ENCODE measurements at places on chromosomes 16 and 17. TPM values are rescaled to one million over a fixed set of nuclear protein-coding genes. Genes with fewer than 3 reads are reported as not detected.

DNA sequence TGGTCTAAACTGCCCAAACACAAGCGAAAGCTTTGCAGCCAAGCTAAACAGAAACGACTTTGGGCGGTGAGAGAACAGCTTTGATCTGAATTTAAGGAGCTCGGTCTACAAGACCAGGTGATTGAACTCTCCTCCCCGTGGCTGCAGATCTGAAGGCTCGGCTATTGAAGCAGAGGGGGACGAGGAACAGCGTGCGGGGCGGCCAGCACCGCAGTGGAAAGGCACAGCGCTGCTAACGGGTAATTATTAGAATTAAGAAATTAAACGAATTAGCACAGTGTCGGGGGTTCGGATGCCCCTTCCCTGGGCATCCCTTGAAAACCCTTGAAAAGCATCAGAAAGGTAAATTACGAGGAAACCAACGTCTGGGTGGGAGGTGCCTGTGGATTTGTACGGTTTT, 431 bp downstream of the TEKT3 start:
- H3K4me3 ChIP-seq, result peak overlapping the region; percentile 78
- no peak overlapping the region for H3K27ac ChIP-seq

- DNase-seq, result no peak
- no peaks in the 10 kb centered on the region for H3K36me3 ChIP-seq
- H3K4me1 ChIP-seq, result no peaks in the 10 kb centered on the region
- H3K27me3 ChIP-seq, result no peaks in the 10 kb centered on the region
Observed at GRCh38 chr16:65751622-65752521, 614.6 kb upstream of the CDH5 start.

- H3K27ac ChIP-seq, result no peak overlapping the region
Observed at GRCh38 chr17:36926226-36926625, 11.0 kb upstream of the LHX1 start.

DNA sequence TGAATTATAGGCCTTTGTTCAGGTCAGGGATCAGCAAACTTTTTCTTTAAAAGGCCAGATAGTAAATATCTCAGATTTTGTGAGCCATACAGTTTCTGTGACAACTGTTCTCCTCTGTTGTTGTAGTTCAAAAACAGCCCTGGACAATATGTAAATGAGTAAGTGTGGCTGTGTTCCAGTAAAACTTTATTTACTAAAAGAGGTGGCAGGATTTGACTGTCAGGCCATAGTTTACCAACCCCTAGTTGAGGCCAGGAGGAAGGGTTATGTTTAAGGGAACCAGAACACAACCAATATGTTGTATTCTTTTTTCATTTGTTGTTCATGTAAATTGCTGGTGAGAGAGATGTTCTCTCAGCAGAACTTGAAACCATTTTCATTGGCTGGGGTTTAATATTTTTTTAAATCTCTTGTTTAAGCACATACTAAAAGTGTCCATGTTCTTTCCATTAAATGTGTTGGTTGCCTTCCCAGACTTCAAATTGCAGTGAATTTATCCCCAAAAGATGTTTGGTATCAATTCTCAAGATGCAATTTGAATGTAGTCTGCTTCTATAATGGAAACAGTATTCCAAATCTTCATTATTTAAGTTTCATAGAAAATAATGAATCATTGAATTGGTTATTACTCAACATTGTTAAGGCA, 260.3 kb downstream of the FTO start:
- H3K27me3 ChIP-seq, result no peaks in the 10 kb centered on the region
- H3K4me3 ChIP-seq, result no peak overlapping the region
- no peak overlapping the region for H3K27ac ChIP-seq
- peaks cover 12% of the 10 kb centered on the region for H3K4me1 ChIP-seq

GRCh38 chr16:11836650-11837244, 14.6 kb downstream of the RSL1D1 start:
- no peak overlapping the region for H3K27ac ChIP-seq
- H3K27me3 ChIP-seq, result no peaks in the 10 kb centered on the region
- H3K4me1 ChIP-seq, result no peaks in the 10 kb centered on the region
- H3K36me3 ChIP-seq, result peaks cover 25% of the 10 kb centered on the region

- no peak for DNase-seq
- H3K36me3 ChIP-seq, result no peaks in the 10 kb centered on the region
- H3K27me3 ChIP-seq, result peaks cover 34% of the 10 kb centered on the region
- no peak overlapping the region for H3K4me3 ChIP-seq
Observed at GRCh38 chr17:28225271-28225670, 93.7 kb upstream of the TMEM97 start.

- H3K4me3 ChIP-seq, result no peak overlapping the region
- no peaks in the 10 kb centered on the region for H3K36me3 ChIP-seq
- H3K27ac ChIP-seq, result no peak overlapping the region
- peaks cover 19% of the 10 kb centered on the region for H3K27me3 ChIP-seq
- DNase-seq, result no peak
Observed at GRCh38 chr17:13647543-13648021, 45.9 kb upstream of the HS3ST3A1 start.

GRCh38 chr16:88540346-88540977, 29.7 kb upstream of the ZC3H18 start:
- no peak for DNase-seq
- peaks cover 11% of the 10 kb centered on the region for H3K36me3 ChIP-seq
- no peaks in the 10 kb centered on the region for H3K27me3 ChIP-seq
- H3K4me3 ChIP-seq, result no peak overlapping the region
- no peak overlapping the region for H3K27ac ChIP-seq

GRCh38 chr16:81650982-81651562, 128.0 kb upstream of the PLCG2 start:
- H3K4me3 ChIP-seq, result no peak overlapping the region
- no peak for DNase-seq
- H3K4me1 ChIP-seq, result peaks cover 5% of the 10 kb centered on the region
- H3K27me3 ChIP-seq, result no peaks in the 10 kb centered on the region

GRCh38 chr17:40859536-40859935, 7.5 kb downstream of the KRT12 start:
- no peak overlapping the region for H3K27ac ChIP-seq
- H3K4me1 ChIP-seq, result no peaks in the 10 kb centered on the region
- H3K4me3 ChIP-seq, result no peak overlapping the region
- no peak for DNase-seq
- no peaks in the 10 kb centered on the region for H3K27me3 ChIP-seq

DNA sequence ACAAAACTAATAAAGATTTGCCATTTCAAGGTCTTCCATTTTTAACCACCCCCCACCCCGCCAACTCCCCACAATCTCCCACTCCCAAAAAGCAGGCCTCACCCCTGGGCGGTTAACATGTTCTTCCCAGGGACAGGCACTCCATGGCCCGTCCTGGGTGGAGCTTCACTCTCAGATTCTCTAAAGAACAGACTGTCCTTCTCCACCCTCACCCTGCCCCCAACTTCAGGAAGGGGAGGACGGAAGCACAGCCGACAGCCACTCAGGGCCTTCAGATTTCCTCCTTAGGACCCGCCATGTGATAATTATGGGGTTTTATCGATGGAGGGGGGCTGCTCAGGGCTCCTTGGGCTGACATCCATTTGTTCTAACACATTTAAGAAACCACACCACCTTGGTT, 61.9 kb downstream of the ZFHX3 start:
- H3K27me3 ChIP-seq, result no peaks in the 10 kb centered on the region
- H3K27ac ChIP-seq, result no peak overlapping the region
- no peak overlapping the region for H3K4me3 ChIP-seq
- no peaks in the 10 kb centered on the region for H3K36me3 ChIP-seq
- DNase-seq, result no peak

DNA sequence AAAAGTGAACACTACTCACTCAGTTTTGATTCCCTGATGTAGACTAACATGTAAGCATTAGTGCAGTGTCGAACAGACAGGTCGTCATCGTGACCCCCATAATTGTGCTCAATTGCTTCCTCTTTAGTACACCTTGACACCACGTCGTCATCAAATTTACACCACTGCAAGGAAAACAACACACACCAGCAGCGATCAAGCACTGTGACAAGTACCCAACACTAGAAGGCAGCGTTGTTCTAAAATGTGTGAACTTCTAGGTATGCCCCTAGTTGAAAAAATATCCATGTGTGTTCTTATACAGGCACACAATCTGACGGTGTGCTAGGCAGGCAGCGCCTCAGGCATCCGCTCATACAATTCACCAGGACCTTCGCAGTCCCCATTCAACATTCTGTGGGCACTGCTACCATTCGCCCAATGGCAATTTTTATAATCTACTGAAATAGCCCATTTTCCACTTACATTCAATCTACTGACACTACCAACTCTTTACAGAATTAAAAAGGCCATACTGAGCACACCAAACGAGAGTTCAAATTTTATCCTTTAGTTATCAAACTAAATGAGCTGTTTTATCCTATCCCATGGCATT, 23.1 kb downstream of the LITAFD start:
- H3K4me3 ChIP-seq, result no peak overlapping the region
- peaks cover 5% of the 10 kb centered on the region for H3K4me1 ChIP-seq
- DNase-seq, result no peak
- H3K27me3 ChIP-seq, result no peaks in the 10 kb centered on the region
- no peak overlapping the region for H3K27ac ChIP-seq

DNA sequence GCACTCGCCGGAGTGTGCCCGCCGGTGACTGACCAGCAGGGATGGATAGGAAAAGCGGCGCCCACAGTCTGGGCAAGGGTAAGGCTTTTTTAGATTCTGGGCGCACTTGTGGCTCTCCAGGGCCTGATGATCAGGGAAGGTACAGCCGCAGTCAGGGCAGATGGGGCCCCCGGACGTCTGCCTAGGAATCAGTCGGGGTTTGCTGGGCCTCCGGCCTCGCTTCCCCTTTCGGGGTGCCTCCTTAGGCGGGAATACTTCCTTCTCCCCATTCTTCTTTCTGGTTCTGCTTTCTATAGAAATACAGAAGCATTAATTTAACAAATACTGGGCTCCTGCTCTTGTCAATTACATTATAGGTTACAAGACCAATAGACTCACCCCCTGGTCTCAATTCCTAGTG, 5.0 kb downstream of the ZNF689 start:
- no peak overlapping the region for H3K4me3 ChIP-seq
- DNase-seq, result no peak
- no peak overlapping the region for H3K27ac ChIP-seq
- H3K27me3 ChIP-seq, result no peaks in the 10 kb centered on the region
- peaks cover 21% of the 10 kb centered on the region for H3K4me1 ChIP-seq
- peaks cover 24% of the 10 kb centered on the region for H3K36me3 ChIP-seq

DNA sequence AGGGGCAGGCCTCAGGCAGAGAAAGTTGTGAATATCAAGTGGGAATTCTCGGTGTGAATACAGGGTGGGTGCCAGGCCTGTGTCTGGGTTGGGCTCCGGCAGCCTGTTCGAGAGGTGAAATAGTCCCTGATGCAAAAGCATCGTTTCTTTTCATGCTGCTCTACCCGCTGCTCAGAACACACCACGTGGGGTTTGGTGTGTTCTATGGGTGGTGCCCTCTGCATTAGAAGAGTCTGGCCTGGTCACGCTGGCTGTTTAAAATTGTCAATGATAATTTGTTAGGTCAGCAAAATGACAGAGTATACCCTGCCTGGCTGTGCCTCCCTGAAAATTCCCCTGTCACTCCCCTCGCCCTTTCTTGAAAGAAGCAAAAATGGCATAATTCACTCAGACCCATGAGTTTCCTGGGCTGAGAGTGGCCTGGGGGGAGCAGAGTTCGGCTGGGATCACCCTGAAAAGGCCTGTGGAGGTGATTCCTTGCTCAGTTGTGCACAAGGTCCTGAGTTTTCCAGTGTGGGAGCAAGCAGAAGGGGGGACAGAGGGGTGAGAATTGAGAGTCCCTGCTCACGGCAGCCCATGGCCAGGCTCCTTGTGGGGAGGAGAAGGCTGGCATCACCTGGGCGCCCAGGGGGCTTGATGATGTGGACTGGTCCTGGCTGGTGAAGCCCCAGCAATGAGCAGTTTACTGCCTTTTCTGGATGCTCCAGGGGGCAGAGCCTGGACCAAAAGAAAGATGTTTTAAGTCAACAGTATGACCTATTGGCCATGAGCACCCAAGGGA, 3.2 kb downstream of the CACNG5 start:
- no peaks in the 10 kb centered on the region for H3K36me3 ChIP-seq
- H3K4me3 ChIP-seq, result no peak overlapping the region
- H3K27me3 ChIP-seq, result peaks cover 47% of the 10 kb centered on the region
- no peaks in the 10 kb centered on the region for H3K4me1 ChIP-seq
- no peak for DNase-seq

DNA sequence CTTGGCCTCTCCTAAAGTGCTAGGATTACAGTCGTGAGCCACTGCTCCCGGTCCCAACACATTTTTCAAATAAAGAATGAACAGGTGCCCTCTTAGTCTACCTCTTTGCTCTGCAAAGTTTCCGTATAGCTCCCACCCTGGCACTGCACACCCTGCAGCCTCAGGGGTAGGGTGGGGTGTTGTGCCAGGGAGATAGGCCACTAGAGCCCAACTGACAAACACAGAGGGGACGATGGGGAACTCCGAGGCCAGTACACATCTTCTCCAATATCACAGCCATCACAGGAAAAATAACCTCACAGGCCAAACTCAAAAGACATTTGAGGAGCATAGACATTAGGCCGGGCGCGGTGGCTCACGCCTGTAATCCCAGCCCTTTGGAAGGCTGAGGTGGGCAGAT, 2.7 kb upstream of the SLC12A4 start:
- H3K27ac ChIP-seq, result no peak overlapping the region
- no peaks in the 10 kb centered on the region for H3K27me3 ChIP-seq
- peaks cover 6% of the 10 kb centered on the region for H3K36me3 ChIP-seq
- H3K4me3 ChIP-seq, result peak overlapping the region; percentile 7
- peaks cover 29% of the 10 kb centered on the region for H3K4me1 ChIP-seq

DNA sequence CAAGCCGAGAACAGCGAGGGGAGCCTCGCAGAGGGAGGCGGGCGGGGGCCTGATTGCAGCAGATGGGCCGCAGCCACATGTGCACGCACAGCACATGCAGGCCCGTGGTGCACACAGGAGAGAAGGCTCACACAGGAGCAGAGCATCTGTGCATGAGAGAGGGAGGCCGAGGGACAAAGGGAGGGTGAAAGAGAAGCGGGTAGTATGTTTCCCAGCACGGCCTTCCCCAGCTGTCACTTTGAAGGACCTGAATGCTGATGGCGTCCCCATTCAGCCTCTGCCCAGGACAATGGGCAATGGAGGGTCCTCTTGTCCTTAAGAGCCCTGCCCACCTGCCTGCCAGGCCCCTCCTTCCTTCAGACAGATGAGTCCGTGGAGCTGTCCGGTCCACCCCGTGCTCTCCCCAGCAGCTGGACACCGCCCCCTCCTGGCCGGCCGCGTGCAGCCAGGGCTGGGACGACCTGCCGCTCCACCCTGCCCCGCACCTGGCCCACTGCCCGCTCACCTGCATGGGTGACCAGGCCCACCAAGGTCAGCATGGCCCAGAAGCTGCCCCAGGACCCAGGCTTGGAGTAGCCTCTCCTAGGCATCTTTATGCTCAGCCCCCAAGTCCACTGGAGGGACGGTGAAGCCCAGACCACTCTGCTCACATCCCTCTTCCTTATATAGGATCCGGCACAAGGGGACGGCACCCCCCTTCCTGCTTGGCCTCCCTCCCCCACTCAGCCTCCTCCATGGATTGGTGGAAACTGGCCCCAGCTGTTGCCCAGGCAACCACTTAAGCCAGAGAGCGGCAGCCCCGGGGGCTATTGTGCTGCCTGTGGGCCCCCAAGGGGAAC, at the start of gene BTBD17:
TSS of gene BTBD17 (minus strand) at position 639 of the 839 bp plus-strand sequence. CDS start at position 590, 49 bp downstream.
- no peaks in the 10 kb centered on the region for H3K4me1 ChIP-seq
- DNase-seq, result peak; percentile 62
- H3K36me3 ChIP-seq, result no peaks in the 10 kb centered on the region
- no peak within 1 kb of the TSS for H3K27ac ChIP-seq

Gene CDRT15L2
- total RNA-seq, result not detected

Gene COX6A2
- total RNA-seq, result not detected

Gene GAS2L2
- 0.09 TPM for total RNA-seq

Gene SDR42E1
- 13.0 TPM for total RNA-seq

Gene FBXL19
- 25.7 TPM for total RNA-seq
